A673 (cell line): ENCODE measurements at places on chromosomes 6 and 20. TPM values are rescaled to one million over a fixed set of nuclear protein-coding genes. Genes with fewer than 3 reads are reported as not detected.

GRCh38 chr6:31525553-31525931 is 3.2 kb upstream of the MCCD1 start:
- DNase-seq = no peak

DNA sequence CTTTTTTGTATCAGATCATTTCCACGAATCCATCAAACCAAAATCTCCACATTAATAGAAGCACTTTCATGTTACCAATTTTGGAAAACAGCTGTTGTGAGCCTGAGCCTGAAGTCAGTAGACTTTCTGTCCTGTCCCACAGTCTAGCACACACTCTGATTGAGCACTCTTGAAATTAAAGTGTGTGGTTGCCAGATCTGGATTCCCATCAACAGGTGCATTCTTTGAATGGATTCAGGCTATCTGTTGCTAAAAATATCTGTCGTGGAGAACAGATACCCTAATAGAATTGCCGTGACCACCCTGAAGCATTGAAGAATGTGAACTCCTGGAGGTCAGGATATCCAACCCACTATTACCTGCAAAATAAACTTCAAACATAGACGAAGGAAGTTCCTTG is 73.3 kb downstream of the TFAP2A start:
- no peak for DNase-seq

- DNase-seq = no peak
These were observed 240.8 kb downstream of the CDC5L start for GRCh38 chr6:44628347-44628746.

GRCh38 chr6:170106906-170107525 is 183.9 kb downstream of the DLL1 start:
- no peak for DNase-seq

DNA sequence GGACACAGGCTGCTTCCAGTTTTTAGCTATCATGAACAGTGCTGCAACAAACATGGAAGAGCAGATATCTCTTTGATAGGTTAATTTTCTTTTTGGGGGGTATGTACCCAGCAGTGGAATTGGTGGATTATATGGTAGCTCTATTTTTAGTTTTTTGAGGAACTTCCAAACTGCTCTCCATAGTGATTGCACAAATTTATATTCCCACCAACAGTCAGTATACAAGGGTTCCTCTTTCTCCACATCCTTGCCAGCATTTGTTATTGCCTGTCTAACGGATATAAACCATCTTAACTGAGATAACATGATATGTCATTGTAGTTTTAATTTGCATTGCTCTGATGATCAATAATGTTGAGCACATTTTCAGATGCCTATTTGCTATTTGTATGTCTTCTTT is 237.6 kb downstream of the MMUT start:
- no peak for DNase-seq

DNA sequence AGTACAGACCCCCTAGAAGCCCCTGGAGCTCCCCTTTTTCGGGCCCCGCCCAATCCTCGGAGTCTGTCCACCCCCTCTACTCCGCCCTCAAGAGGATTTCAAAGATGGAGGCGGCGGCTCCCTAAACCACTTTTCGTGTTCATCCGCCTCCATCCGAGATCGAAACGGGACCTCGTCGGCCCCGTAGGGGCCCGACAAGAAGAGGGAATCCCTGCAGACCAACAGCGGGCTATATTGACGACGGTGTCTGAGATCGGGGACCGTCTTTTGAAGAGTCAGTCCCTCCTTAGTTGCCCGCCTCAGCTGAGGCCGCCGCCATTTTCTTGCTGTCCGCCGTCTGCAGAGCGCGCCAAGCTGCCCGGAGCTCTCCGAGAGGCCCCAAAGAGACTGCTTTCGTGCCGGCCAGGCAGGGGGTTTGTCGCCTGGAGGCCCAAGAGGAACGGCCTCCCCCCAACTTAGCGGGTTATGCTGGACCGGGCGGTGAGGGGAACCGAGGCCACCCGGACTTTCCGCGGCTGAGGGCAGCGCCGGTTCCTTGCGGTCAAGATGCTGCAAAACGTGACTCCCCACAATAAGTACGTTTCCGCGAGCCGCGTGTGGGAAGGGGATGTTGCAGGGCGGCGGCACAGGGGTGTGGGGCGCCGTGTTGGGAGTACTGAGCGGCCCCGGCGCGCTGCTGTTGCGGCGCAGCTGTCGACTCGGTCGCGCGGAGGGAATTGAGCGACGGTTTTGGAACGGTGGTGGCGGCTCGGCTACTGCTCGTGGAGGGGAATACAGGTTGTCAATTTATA is 4.2 kb downstream of the BRD2 start:
- no peak for DNase-seq

The MCUR1 gene
- 49.3 and 56.6 TPM in 2 replicates for total RNA-seq

The DAAM2 gene
- 4.8 and 5.7 TPM in 2 replicates for total RNA-seq
